ENCODE measurements at places on chromosomes 1 and 21. TPM values are rescaled to one million over a fixed set of nuclear protein-coding genes. Genes with fewer than 3 reads are reported as not detected.

Gene FCRLB
- 1.1 TPM for total RNA-seq

Gene KLF17
- total RNA-seq, result not detected

Gene IGSF5
- total RNA-seq, result 0.79 TPM

Gene OR2T11
- 8.2 TPM for total RNA-seq

Gene MASP2
- total RNA-seq, result not detected

Gene GCSAML
- total RNA-seq, result under 0.01 TPM

Gene SDC3
- total RNA-seq, result 284 TPM

Data from placental epithelial cell (primary cell).